Stimulated activated CD8-positive, alpha-beta memory T cell treated with anti-CD3 and anti-CD28 coated beads, Interleukin-4, amount 100 ng/mL, for 1 hour (primary cell): ENCODE measurements at places on chromosomes 16 and 17.

DNA sequence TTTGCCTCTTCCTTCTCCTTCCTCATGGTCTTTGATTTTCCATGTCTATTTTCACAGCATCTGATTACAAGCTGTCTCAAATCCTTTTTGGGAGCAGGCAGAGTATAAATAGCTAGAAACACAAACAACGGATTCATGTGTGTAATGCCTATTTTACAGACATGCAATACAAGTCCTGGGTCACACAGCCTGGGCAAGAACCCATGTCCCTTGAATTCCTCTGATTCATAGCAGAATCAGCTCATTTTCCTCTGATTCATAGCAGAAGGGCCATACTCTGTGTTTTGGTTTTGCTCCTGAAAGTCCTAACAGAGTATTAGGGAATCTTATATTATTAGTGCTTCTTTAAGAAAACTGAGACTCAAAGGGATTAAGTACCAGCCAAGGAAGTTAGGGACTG lies 71.3 kb downstream of the IRX5 start:
- DNase-seq, result no peak

GRCh38 chr16:27253526-27253930 lies 15.0 kb downstream of the NSMCE1 start:
- DNase-seq, result no peak

- no peak for DNase-seq
Measured at GRCh38 chr16:10641953-10642949, 52.5 kb downstream of the TEKT5 start.

GRCh38 chr16:46762583-46762982 lies 14.4 kb upstream of the MYLK3 start:
- no peak for DNase-seq

- no peak for DNase-seq
Measured at GRCh38 chr17:49386373-49386772, 24.3 kb upstream of the ZNF652 start.

DNA sequence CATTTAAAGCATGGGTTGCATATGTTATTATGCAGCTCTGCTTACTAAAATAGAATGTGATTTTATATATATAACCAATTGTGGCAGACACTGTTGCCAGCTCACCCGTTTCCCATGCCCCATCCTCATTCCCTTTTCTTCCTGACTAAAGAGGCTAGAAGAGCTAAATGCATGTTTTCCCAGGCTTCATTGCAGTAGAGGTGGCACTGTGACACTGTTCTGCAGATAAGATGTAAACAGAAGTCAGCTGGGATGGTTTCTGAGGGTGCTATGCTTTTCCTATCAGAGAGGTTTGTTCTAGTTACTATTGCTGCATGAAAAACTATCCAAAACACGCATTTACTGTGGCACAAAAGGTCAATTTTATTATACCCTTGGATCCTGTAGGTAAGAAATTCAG lies 5.7 kb upstream of the TOB1 start:
- no peak for DNase-seq
